ENCODE measurements at places on chromosomes 4 and X.

GRCh38 chrX:53950130-53950733, 94.0 kb downstream of the PHF8 start:
- DNase-seq = no peak

- DNase-seq = no peak
These were observed 1118.1 kb upstream of the PABPC4L start for GRCh38 chr4:135319685-135320084.

DNA sequence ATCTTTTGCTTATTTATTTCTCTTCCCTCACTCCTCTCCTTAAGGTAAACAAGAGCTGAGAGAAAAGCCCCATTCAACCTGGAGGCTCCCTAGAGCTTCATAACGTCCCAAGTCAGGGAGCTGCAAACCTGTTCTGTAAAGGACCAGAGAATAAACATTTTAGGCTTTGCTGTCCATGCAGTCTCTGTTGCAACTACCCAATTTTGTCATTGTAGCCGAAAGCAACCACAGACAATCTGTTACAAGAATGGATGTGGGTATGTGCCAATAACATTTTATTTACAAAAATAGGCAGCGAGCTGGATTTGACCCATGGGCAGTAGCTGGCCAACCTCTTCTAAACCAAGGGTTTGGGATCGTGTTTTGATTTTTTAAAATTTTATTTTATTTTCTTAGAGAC, 71.3 kb upstream of the TBL1X start:
- no peak for DNase-seq

- no peak for DNase-seq
These were observed 53.9 kb upstream of the TENM3 start for GRCh38 chr4:182189103-182189878.

- no peak for DNase-seq
These were observed 18.4 kb upstream of the ODAM start for GRCh38 chr4:70177090-70177489.

GRCh38 chr4:91288702-91289311, 1015.0 kb upstream of the GRID2 start:
- no peak for DNase-seq

DNA sequence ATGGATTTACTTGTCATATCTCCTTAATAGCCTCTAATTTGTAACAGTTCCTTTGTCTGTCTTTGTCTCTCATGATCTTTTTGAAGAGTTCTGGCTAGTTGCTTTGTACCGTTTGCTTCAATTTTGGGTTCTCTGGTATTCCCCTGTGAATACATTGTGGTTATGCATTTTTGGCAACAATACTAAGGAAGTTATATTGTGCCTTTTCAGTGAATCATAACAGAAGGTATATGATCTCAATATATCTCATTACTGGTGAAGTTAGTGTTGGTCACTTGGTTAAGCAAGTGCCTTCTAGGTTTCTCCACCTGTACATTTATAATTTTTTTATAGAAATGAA, 48.6 kb downstream of the DCLK2 start:
- no peak for DNase-seq

DNA sequence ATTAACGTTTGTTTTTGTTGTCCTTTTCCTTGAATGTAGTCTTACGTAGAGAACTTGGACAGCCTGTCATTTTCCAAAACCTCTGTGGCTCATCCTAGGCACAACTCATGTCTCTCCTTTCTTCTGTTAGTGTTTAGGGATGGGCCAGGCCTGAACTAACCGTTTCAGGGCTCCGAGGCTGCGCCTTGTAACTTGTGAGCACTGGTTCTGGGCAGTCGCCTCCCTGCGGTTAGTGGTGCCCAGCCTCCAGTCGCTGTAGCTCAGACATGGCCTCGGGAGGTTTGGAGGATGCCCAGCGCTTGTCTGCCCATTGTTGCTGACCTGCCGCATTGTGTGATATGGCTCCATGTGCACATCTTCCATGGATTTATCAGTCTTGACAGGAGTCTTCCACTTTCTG, 32.8 kb downstream of the TMEM131L start:
- no peak for DNase-seq

- no peak for DNase-seq
These were observed 13.4 kb downstream of the TIFA start for GRCh38 chr4:112272292-112272691.
